Retina (tissue), 1 donor: ENCODE measurements at places on chromosomes 3 and 15.

GRCh38 chr3:152056481-152056880 is 183.0 kb downstream of the SUCNR1 start:
- no peak for DNase-seq

DNA sequence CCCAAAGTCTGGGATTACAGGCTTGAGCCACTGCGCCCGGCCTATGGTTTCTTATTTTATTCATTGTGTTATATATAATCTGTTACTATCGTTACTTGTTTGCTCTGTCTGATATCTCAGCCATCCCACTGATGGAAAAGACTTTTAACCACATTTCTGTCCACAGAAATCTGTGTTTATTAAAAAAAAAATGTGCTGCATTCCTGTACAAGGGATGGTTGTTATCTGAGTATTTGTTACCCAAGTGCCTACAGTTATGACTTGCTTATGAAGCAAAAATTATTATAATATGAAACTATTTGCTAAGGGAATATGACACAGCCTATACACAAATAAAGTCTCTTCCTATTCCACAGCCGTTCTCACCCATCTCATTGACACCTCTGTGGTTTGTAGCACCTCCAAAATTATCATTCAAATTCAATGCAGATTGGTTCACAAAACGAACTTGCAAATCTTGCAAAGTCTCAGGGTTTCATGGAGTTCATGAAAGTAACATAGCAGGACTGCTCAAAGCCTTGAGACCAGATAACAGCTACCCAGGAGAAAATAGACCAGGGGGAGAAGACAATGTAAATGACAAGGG is 47.4 kb upstream of the UBE2E1 start:
- DNase-seq, result no peak

GRCh38 chr3:173912126-173912525 is 514.6 kb downstream of the NLGN1 start:
- DNase-seq, result no peak

DNA sequence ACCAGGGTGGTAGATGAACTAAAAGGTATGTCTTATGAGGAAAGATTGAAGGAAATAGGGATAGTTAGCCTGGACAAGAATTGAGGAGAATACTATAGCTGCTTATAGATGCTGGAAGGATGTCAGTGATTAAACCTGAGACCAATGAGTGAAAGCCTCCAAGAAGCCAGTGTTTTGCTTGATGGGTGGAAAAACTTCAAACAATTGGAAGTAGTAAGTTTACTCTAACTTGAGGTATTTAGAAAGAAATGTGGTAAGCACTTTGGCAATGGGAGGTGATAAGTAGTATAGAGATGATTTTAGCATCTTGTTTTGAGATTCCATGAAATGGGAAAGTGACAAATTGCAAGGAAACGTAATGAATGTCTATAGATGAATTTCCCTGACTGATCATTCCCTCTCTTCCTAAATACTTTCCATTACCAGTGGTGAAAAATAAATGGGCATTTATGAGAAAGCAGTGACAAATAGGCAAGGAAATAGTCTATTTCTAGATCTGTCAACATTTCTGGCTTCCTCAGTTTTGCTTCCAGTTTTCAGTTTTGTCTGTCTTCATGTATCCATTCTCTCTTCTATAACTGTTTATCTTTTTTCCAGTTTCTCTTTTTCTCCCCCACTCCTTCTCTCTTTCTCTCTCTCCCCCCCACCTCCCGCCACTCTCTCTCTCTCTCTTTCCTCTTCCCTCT is 19.2 kb downstream of the SLC15A2 start:
- DNase-seq, result no peak

GRCh38 chr3:107753494-107753893 is 230.7 kb downstream of the BBX start:
- peak; percentile 46 for DNase-seq

- DNase-seq, result no peak
Observed at GRCh38 chr3:123032057-123032456, 4.5 kb upstream of the SEMA5B start.

DNA sequence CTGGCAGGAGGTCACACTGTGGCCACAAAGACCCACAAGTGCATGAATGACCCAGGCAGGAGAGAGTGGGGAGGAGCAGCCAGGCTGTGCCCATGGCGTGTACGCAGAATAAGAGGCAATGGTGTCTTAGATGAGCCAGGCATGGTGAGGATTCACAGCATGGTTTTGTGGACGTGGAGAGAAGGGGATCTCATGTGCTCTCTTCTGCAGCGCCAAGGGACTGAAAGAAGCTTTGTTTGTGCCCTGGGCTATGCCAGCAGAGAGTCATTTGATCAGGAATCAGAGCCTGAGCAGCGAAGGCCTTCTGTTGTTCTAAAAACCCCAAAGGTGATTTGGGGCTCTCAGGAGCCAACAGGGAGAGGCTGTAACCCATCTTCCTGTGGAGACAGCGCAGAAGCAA is 18.7 kb upstream of the RPP14 start:
- DNase-seq, result no peak

DNA sequence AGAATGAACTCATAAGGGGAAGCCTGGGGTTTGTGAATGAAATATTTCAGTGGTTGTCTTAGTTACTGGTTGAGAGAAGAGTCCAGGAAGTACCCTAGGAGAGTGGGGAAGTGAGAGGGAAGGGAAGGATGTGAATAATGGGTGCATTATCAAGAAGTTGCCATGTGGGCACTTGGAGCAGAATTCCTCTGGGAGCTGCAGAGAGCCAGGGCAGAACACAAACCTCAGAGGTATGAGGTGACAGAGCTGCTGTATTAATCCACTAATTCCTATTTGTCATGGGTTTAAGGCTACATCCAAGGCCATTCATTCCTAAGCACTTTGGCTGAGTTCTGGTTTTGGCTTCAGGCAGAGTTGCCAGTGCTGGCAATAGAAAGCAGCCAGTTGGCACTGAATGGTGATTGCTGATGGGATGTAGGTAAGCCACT is 29.0 kb downstream of the NDUFB4 start:
- DNase-seq, result no peak

GRCh38 chr15:78263907-78264303 is 457 bp upstream of the DNAJA4 start:
- no peak for DNase-seq

DNA sequence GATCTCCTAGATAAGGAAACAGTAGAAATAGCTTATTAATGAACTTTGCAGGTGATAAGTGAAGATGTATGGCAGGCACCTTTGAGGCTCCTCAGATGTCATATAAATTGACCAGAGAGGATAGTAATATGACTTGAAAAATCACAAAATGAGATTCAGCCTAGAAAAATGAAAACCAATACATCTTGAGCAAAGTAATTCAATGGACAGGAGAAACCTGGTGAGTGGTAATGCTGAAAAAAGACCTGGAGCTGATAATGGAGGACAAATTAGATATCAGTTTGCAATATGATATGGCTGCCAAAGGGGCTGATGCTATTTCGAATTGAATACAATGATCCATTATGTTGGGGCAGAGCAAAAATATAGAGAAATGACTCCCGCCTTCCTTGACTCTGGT is 103.9 kb downstream of the LSAMP start:
- no peak for DNase-seq

- DNase-seq, result no peak
Observed at GRCh38 chr3:151976211-151977050, 103.0 kb downstream of the SUCNR1 start.

- DNase-seq, result peak; percentile 73
Observed at GRCh38 chr3:154180836-154181691, 59.9 kb downstream of the ARHGEF26 start.

- DNase-seq, result peak; percentile 14
Observed at GRCh38 chr3:120816728-120817127, 74.2 kb downstream of the GTF2E1 start.

DNA sequence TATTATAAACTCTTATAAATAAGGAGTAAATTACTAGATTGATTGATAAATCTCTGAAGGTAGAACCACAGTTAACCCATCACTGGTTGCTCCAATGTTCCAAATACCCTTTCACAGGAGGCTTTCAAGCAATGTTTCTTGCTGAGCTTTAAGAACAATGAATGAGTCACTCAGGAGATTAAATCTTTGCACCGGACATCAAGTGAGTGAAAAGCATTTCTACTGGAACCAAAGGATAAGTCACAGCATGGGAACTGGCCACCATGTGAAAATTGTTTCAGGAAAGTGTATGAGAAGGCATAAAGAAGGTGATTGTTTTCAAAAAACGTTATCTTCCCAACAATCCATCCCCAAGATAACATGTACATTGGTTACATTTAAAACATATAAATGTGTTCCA is 90.6 kb downstream of the CNTN3 start:
- no peak for DNase-seq

DNA sequence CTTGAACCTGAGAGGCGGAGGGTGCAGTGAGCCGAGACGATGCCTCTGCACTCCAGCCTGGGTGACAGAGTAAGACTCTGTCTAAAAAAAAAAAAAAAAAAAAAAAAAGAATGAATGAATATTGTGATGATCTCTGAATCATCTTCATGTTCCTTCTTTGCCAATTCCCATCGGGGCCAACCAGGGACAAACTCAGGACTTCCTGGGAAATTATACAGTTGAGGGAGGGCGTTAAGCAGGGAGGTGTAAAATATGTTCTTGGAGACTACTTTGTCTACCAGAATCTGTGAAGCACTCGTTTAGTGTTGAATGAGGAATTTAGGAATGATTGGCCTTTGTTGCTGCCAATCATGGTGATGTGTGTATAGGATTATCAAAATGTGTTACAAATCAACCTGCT is 210.6 kb downstream of the PTPRG start:
- no peak for DNase-seq

DNA sequence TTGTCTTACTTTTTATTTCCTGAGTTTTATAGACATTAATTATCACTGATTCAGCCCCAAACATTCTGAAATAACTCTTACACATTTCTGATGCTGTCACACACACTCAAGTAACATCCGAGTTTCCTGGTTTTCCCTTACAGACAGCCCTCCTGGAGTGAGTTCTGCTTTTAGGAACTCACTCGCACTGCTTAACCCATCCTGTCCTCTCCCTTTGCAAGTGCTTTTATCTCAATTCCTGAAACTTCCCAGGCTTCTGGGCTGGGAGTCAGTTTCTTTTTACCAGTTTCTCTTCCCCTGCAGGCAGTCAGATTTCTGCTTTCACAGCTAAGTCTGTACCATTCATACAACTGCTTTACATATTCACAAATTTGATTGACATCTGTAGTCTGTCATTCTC is 15.6 kb upstream of the SH3GL3 start:
- no peak for DNase-seq

GRCh38 chr3:29181149-29181780 is 99.6 kb upstream of the RBMS3 start:
- no peak for DNase-seq

- DNase-seq, result no peak
Observed at GRCh38 chr15:79003896-79004295, 59.0 kb upstream of the CTSH start.
